ENCODE measurements at places on chromosomes 3 and 15.

DNA sequence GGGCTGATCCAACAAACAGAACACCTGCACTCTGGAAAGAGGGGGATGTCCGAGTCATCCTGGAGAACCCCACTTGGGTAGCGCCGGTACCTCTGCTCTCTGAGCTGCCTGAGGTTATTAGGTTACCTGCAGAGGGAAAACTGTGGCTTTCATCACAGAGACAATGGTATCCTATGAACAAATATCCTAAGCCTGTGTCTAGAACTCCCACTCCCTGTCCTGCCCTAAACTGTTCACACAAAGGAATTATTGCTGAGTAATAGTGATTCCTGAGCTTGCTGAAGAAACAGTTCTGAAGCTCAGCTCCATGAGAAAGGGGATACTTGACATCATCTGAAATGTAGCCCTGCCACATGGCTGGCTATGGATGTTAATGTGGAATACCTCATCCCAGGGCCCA lies 31.9 kb upstream of the WNT5A start:
- DNase-seq: no peak

GRCh38 chr3:179716811-179717210 lies 64.0 kb downstream of the USP13 start:
- no peak for DNase-seq

GRCh38 chr3:49804141-49805041 lies 1.3 kb downstream of the INKA1 start:
- no peak for DNase-seq

GRCh38 chr15:66156310-66156975 lies 97.1 kb downstream of the MEGF11 start:
- DNase-seq: no peak

GRCh38 chr3:10389339-10389738 lies 68.4 kb upstream of the SEC13 start:
- DNase-seq: no peak

DNA sequence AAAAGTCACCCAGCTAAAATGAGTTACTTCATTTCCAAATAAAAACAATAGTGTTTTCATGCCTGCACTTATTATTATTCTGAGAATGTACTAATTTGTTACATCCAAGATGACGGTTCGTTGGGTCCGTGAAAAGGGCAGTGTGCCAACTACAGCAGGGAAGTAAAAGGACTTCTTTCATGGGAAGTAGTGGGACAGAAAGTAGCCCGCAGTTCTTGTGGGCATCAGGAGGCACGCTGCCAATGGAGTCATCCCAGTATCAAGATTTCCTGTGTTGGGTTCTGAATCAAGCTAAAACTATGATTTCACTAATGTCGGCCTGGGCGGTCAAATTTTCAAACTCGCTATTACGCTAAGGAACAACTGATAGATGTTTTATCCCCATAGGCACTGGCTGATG lies 254.5 kb upstream of the SOX2 start:
- no peak for DNase-seq

DNA sequence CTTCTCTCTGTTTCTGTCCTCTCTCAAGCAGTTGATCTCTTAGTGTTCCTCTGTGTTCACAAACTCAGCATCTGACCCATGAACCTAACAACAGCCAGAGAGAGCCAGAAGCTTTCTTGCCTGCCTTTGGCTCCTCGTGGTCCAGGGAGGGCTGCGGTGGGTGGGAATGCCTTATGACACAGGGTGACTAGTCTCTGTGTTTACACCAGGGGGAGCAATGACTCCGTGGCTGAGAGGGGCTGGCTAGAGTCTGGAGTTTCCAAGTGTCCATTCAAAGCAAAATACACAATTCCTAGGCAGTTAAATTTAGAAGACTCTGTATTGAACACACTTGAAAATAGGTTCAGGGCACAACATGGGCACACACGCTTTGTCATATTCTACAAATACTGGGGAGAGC lies 370.0 kb upstream of the FRG2C start:
- DNase-seq: peak; percentile 23

- DNase-seq: no peak
These were observed 911.2 kb downstream of the MCTP2 start for GRCh38 chr15:95142531-95142930.

GRCh38 chr15:63999177-63999576 lies 47.1 kb downstream of the DAPK2 start:
- no peak for DNase-seq

DNA sequence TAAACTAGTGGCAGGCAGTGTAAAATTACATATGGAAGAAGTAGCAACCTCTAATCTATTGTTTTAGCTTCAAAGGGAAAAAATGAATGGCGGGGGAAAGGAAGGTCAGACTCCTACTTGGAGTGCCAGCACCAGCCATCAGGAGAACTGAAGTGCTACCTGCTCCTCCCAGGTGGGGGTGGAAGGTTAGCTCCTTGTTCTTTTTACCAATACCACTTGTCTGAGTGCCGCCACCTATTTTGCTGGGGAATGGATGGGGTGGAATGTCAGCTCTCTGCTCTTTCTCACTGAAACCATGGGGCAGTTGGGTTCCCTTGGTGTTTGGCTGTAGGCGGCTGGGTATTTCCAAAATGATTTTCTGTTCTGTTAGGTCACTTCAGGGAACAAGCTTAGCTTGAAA lies 428.7 kb upstream of the EPHA3 start:
- no peak for DNase-seq

DNA sequence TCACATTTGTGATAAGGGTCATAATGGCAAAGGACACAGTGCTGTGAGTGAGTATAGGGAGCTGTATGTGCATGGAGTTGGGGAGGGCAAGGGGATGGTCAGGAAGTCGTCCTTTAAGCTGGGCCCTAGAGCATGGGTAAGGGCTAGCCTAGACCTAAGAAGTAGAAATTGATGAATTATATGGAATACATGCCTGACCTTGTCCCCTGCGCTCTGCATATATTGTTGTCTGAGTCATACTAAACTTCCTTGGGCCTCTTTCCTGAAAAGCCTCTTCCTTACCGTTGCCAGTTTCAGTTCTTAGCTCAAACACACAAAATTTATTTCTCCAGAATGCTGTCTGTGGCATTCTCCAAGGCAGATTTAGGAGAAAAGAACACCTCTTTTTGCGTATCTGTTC lies 4.6 kb downstream of the SNRK start:
- DNase-seq: no peak

DNA sequence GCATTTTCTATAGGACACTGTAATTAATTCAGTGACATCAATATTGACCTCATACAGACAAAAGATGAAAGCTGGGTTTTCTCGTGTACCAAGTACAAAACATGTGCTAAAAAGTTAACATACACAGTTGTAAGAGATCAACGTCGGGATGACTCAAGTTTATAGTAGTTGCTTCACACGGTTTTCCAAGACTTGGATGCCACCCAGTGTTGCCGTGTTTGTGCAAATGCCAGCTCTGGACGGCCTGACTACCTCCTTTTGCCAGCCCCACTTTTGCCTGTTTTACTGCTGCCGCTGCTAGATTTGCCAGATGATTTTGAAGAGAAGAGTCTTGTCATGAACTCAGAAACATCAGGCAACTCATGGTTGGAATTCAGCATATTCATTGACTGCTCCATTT lies 17.6 kb downstream of the EMC7 start:
- no peak for DNase-seq

GRCh38 chr3:73143401-73143800 lies 81.9 kb downstream of the EBLN2 start:
- DNase-seq: no peak

DNA sequence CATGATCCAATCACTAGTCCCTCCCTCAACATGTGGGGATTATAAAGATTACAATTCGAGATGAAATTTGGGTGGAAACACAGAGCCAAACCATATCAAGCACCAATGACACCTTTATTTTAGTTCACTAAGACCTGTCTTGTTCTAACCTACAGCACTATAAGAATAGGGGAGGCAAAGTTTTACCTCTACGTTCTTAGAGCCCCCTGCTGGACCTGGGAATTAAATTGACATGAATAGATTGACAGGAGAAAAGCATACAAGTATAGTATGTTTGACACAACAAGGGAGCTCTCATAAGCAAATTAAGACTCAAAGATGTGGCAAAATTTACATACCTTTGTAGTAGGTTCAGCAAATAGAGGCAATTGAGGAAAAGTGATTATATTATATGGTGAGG lies 974.4 kb upstream of the ALCAM start:
- DNase-seq: peak; percentile 5

GRCh38 chr15:31214864-31215489 lies 111.7 kb upstream of the KLF13 start:
- DNase-seq: no peak

GRCh38 chr15:90787881-90788280 lies 70.7 kb downstream of the BLM start:
- DNase-seq: no peak

DNA sequence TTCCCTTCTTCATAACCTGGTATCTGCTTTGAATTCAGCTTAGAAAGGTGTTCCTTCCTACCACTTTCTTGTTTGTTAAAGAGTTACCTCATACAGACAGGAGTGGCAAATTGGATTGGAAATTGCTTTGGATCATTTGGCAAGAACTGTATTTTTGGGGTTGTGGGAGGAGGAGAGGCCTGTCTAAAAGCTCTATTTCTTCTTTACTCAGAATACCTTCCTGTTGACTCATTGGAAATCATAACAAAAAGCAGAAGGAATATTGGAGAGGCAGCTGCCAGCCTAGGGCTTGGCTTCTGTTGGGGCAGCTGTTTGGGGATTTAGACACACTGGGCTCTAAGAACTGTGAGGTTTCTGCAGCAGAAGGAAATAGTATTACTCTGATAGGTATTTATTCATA lies 14.2 kb downstream of the IQGAP1 start:
- no peak for DNase-seq

GRCh38 chr3:47652142-47652541 lies 73.5 kb upstream of the CSPG5 start:
- no peak for DNase-seq

- DNase-seq: no peak
These were observed 147.6 kb downstream of the FAM43A start for GRCh38 chr3:194833114-194833910.

GRCh38 chr3:59990915-59991314 lies 941.1 kb upstream of the CFAP20DC start:
- DNase-seq: no peak

GRCh38 chr3:172140499-172141391 lies 101.4 kb downstream of the FNDC3B start:
- no peak for DNase-seq

GRCh38 chr15:41605566-41605965 lies 46.6 kb downstream of the TYRO3 start:
- DNase-seq: no peak

- DNase-seq: no peak
These were observed 62.8 kb downstream of the RFX7 start for GRCh38 chr15:56180851-56181250.

GRCh38 chr15:68305420-68305871 lies 27.9 kb downstream of the FEM1B start:
- no peak for DNase-seq

DNA sequence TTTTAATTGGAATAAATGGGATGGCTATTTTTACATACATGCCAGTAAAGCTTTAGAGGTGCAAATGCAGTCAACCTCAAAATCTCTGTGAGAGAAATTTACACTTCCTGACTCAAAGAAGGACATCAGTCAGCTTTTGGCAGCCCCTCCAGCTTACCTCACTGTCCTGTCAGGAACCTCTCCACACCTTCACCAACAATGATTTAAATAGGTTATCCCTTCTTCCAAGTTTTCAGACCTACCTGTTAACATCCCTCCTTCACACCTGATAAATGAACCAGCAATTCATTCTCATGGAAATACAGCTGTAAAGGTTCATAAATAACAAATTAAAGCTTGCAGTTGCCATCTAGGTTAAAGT lies 286.1 kb downstream of the SHOX2 start:
- no peak for DNase-seq

DNA sequence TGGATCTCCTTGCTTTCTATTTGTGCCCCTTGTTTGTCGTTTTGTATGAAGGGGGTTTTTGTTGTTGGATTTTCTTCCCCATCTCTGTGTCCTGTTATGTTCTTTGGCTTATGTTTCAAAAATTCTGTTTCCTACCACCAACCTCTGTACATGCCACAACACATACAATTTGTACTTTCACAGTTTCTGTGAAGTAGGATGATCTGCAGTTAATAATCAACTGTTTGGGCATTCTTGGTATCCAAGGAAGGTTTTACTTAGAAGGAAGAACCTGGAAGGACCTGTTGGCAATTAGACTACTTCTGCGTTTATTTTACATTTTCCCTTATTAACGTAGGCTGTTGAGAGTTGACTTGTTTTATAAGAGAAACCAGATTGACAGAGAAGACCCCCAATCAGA lies 8.3 kb downstream of the SETD5 start:
- DNase-seq: no peak

DNA sequence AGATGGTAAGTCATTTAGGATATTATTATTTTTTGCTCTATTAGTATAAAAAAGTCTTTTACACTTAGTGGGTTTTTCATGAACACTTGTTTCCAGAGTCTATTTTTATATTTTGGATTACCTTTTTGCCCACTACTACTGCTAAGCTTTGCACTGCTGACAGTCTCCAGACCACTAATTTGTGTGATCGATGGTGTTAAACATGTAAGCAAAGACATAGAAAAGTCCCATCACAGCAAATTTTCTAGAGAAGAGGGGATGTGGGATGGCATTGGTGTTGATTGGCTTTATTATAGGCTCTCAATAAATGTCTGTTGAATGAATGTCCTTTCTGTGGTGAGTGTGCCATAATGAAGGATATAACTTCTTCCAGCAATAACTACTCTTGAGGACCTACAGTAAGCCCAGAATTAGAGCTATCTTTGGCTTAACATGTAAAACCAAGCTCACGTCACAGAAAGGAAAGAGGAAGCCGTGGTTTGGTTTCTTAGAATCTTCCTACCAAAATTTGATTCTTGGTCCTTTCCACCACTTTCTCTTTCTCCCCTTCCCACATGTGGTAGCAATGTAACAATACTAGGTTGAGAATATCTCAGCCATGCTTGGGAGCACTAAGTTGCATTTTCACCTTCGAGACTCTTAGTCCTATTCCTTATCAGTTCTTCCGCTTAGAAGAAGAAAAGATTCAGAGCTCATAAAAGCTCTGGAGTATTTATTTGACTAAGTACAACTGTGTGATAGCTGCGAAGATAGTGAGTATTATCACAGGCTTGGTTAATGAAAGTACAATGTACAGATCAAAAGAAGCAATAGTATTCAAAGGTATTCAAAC lies 90.6 kb upstream of the UMPS start:
- DNase-seq: no peak

DNA sequence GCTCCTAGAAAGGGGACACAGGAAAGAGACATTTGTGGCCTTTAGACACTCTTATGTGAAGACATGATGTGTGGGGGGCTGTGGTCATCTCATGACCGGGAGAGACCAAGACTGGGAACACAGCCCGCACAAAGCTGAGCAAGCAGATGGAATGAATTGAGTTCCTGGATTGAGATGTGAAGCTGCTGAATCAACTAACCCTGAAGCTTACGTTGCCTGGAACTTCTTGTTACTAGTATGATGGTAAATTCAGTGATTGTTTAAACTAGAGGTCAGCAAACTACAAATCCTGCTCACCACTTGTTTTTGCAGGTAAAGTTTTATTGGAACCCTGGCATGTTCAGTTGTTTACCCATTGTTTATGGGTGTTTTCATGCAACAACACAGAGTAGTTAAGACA lies 83.4 kb upstream of the BHLHE40 start:
- DNase-seq: no peak

- no peak for DNase-seq
These were observed 67.6 kb upstream of the GADL1 start for GRCh38 chr3:30962084-30962483.

GRCh38 chr3:126034481-126035361 lies 49.2 kb downstream of the SLC41A3 start:
- no peak for DNase-seq

GRCh38 chr3:60064210-60065178 lies 1014.7 kb upstream of the CFAP20DC start:
- no peak for DNase-seq
